ENCODE measurements at places on chromosomes 2 and 18. TPM values are rescaled to one million over a fixed set of nuclear protein-coding genes. Genes with fewer than 3 reads are reported as not detected.

DNA sequence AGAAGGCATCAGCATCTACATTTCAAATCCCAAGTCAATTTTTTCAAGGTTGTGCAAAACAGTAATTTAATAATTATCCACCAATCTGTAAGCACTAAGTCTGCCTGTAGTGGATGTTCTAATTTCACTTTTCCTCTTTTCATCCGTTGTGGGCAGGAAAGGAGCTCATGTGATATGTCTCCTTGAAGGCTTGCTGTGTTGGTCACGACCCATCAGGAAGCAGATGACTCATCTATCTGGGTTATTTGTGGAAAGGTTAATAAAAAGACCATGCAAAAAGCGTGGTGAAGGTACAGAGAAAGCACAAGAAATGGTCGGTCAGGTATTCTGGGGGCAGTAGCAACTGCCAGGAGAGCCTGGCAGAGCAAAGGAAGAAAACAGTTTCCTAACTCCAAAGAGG, 476.7 kb upstream of the RAB6C start:
- no peak for DNase-seq

- DNase-seq, result no peak
Observed at GRCh38 chr2:196613302-196613701, 26.2 kb upstream of the CCDC150 start.

- DNase-seq, result no peak
Observed at GRCh38 chr2:121475811-121476571, 54.7 kb upstream of the RNU4ATAC start.

- DNase-seq, result no peak
Observed at GRCh38 chr2:201345625-201346213, 11.4 kb downstream of the FLACC1 start.

GRCh38 chr2:237511433-237511832, 24.4 kb downstream of the MLPH start:
- peak; percentile 40 for DNase-seq

DNA sequence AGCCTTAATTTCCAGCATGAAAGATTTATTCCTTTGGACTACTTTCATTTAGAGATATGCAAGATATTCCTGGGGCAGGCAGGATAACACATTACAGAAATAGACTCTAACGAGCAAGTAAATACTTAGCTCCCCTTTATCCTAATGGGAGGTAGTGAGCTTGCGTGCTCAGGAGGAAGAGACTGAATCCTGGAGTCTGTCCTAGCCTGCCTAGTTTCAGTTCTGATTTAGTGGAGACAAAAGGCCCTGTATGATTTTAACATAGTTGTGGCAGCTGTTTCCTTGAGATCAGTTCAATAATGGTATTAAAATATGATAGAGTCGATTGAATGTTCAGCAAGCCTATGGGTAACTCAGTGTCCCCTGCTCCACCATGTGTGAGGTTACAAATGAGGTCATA, 109.5 kb downstream of the FMNL2 start:
- no peak for DNase-seq

- DNase-seq, result no peak
Observed at GRCh38 chr18:63259567-63260379, 59.8 kb downstream of the BCL2 start.

GRCh38 chr2:145090841-145091761, 571.2 kb upstream of the ZEB2 start:
- peak; percentile 53 for DNase-seq

LDLRAD4 gene
- total RNA-seq, result 8.8 TPM

CRIM1 gene
- 54.9 TPM for total RNA-seq

GCKR gene
- 33.5 TPM for total RNA-seq

ALK gene
- 0.92 TPM for total RNA-seq

POTEE gene
- total RNA-seq, result not detected

CAPN13 gene
- 93.3 TPM for total RNA-seq
